NCI-H446 (cell line): ENCODE measurements at places on chromosomes 16 and 17.

- DNase-seq, result no peak
Observed at GRCh38 chr16:67055712-67056487, 27.0 kb downstream of the CBFB start.

DNA sequence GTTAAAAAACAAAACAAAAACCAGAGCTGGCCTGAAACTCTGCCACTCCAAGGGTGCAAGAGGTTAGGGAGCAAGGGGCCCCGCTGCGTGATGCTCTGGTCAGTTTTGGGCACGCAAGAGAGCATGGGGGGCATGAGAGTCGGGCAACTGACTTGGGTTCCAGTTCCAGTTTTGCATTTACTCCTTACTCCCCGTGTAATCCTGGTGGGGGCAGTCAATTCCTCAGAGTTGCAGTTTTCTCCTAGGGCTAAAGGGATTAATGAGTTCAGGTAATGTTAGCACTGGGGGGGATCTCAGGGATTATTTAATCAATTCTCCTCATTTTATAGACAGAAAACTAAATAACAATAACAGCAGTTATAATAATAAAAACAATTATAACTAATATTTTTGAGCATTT, 72.9 kb upstream of the PMFBP1 start:
- no peak for DNase-seq

GRCh38 chr17:82600731-82601446, 47.4 kb downstream of the WDR45B start:
- no peak for DNase-seq

GRCh38 chr16:72836985-72837384, 210.9 kb downstream of the ZFHX3 start:
- no peak for DNase-seq

- DNase-seq, result no peak
Observed at GRCh38 chr17:44006272-44006597, 1.8 kb downstream of the NAGS start.

GRCh38 chr17:62186841-62187240, 121.8 kb upstream of the MED13 start:
- no peak for DNase-seq

GRCh38 chr16:10637337-10638037, 57.1 kb upstream of the EMP2 start:
- no peak for DNase-seq

DNA sequence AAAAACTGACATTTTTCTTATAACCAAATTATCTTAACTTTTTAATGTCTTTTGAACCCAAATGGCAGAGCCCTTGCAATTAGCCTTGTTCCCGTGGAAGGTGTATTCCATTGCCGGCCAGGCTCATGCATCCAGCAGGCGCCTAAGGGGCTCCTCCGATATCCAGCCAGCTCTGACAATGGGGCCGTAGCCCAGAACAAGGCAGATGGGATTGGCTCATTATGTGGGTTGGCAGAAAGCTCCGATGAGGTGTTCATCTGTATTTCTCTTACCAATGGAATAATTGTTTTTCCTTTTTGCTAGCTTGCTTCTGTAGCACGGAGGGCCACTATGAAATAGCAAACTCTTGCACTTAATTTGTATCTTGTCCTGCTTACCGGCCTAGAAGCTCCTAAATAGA, 208.2 kb upstream of the CHMP6 start:
- peak; percentile 51 for DNase-seq

DNA sequence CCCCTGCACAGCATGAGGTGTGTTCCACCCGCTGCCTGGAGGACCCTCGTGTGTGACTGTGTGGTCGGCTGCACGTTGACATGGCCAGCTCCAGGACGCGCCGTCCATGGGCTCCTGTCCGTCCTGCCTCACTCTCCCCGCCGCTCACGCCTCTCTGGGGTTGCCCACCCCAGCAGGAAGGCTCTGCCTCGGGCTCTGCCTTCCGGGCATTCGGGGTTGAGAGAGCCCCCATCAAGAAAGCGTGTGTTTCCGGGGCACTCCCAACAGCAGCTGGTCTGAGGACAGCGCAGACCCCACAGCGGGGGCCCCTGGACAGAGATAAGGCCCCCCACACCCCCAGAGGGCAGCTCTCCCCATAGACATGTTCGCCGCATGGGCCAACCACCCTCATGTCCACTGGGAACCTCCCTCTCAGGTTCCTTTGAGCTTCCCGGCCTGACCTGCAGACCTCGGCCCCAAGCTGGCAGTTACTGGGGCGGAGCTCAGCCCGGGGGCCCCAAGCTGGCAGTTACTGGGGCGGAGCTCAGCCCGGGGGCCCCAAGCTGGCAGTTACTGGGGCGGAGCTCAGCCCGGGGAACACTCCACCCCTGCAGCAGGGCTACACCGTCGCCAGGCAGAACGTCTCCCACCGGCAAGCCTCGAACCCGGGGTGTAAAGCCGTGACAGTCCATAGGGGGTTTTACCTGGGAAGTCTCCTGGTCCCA, 8.4 kb upstream of the PIEZO1 start:
- no peak for DNase-seq

- no peak for DNase-seq
Observed at GRCh38 chr17:42982266-42982665, 1.9 kb downstream of the RUNDC1 start.

DNA sequence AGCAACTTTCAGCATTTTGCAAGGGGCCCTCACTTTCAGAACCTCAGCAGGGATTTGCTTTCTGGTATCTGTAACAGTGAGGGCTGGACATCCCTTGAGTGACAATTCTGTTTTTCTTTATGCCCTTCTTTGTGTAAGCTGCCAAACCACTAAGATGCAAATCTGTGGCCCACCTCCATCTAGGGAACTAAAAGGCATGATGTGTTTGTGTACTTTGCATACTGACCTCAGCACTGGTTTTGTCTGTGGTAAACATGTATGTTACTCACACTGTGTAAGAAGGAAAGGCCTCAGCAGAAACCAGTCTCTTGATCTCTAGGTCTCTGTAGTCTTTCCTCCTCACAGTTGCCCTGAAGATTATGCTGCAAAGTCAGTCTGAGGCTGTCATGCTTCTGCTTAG, 396.6 kb upstream of the DYNLRB2 start:
- DNase-seq, result no peak

GRCh38 chr16:86478779-86479178, 31.5 kb upstream of the FOXF1 start:
- DNase-seq, result no peak

DNA sequence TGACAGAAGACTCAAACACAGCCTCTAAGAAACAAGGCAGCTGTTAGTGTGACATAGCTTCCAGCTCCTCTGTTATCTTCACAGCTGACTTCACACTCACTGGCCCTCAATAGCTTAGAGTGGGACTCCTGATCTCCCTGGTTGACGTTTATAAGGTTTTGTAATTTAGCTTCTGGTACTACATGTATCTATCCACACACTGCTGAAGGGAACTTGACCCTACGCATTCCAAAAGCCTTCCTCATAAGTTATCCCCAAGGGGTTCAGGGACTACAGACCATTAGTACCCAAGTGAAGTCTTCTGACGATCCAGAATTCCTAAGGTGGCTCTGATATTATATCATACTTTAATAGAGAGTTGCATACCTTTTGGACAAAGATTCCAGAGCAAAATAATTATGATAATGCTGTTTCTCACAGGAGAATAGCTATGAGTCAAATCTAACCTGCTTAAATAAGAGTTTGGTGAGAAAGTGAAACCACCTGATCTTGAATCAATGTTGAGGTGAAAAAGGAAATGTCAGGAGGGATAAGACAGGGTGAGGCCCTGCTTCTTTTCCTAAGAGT, 14.5 kb downstream of the ACACA start:
- DNase-seq, result no peak
